ENCODE measurements at places on chromosomes 13 and 19. TPM values are rescaled to one million over a fixed set of nuclear protein-coding genes. Genes with fewer than 3 reads are reported as not detected.

DNA sequence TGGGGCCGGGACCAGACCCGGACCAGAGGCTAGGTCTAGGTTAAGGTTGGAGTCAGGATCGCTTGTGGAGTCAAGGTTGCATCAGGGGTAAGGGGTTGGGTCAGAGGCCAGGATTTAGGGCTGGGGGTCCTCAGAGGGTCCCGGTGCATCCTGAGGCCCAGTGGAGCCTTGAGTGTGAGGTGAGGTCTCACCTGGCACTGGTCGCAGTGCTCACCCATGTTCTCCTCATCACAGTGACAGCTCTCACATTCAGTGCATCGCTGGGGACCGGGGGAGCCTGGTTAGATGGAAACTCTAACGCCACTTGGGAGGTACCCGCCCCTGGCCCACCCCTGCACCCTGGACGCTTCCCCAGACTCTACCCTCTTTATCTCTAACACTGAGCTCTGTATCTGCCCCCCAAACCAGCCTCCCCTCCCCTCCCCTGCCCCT lies 3.1 kb downstream of the HRC start:
- DNase-seq, result no peak

DNA sequence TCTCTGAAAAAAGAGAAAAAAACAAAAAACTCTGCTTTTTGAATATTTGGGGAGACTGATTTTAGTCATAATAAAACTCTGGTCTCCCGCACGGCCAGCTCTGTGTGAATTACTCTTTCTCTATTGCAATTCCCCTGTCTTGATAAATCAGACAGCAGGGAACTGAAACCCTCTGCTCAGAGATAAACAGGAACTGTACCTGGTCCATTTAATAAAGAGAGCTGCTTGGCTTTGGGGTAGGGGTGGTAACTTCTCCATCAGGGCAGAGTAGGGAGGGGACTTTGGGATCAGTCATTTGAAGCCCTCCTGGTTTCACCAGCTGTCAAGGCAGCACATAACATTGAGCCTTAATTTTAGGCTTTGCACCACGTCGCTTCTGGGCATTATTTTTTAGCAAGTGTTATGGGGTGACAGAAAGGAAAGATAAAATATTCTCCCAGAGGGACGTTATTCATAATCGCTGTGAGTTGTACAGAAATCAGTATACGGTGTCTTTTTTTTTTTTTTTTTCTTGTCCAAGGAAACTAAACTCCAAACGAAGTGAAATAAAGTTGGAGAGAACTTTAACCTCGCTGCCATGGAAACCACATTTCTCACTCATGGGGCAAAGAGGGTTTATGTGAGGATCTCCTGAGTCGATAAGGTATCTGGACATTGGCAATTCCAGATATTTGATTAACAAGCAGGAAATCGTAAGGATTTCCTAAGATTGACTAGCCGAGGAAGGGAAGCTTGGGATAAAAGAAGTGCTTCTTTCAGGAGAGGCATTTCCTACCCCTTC lies 99.0 kb upstream of the MRI1 start:
- DNase-seq, result no peak

GRCh38 chr13:28409648-28410047 lies 85.3 kb downstream of the FLT1 start:
- no peak for DNase-seq

GRCh38 chr13:83738407-83738806 lies 143.9 kb downstream of the SLITRK1 start:
- DNase-seq, result no peak

DNA sequence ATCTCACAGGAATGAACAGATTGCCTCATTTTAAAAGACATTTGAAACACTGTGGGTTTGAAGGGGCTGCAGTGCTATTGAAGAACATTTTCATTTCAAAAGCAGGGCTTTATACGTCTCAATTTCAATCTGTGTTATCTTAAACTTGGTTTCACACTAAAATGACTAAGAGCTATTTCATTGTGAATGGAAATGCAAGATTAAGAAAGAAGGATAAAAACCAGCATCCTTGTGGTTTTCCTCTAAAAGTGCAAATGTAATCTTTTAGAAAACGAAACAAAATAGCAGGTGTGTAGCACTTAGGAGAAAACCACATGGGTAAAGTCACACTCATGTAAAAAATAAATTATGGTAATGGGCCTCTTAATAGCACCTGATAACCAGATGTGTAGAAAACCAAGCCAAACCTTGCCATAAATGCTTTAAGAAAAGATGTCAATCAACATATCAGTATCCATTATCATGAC lies 397.7 kb downstream of the GPC6 start:
- DNase-seq, result no peak

GRCh38 chr13:61777271-61777670 lies 361.6 kb upstream of the PCDH20 start:
- DNase-seq, result no peak

Gene OR10H4
- not detected for polyA plus RNA-seq

Gene TLE6
- polyA plus RNA-seq, result 10.6 TPM
